ENCODE measurements at places on chromosomes 7 and 10.

- DNase-seq, result no peak
These were observed 398.1 kb upstream of the PRKCQ start for GRCh38 chr10:6978187-6978627.

GRCh38 chr10:57202356-57202755, 841.3 kb upstream of the ZWINT start:
- no peak for DNase-seq

DNA sequence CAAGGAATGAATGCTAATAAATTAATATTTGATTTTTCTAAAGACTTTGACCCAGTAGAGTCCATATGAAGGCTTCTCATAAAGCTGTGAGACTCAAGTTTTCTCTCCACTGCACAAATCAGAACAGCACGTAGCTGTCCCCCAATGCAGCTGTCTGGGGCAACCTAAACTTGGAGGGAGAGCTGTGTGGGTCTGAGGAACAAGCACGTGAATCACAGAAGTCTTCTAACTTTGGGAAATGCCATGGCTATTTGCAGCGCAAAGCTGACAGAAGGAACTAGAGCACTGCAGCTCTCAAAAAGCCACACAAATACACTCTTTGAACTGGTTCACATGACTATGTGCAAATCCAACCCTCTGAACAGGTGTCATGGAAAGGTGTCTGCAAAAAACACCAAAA, 47.9 kb downstream of the COL1A2 start:
- no peak for DNase-seq

- peak; percentile 71 for DNase-seq
These were observed 21.2 kb downstream of the ATP6V1F start for GRCh38 chr7:128883622-128884448.

DNA sequence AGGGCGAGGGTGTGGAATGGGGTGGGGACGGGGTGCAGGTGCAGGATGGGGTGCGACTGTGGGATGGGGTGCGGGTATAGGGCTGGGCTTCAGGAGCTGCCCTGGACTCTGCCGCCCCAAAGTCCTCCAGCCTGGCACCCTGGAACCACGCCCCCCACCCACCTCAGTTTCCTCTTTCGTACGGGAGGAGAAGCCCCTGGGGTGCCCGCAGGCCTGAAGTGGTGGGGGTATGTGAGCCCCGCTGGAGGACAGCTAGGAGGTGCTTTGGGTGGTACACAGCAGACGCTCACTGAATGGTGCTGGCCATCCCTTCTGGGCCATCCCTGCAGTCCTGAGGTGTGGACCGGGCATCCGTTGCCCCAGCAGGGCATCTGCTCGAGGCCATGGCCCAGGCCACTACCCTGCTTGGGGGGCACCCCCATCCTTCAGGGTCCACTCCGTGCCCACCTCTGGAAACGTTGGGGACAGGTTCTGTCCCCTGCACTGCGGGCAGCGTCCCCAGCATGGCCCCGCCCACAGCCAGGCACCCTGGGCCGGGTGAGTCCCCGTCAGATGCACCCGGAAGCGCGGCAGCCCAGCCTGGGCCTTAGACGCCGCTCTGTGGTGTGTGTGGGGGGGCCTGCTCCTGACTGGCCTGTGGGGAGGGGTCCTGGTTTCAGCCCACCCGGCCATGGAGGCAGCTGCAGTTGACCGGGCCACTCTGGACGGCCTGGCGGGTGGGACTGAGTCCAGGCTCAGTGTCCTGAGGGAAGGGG, 41.6 kb downstream of the UNCX start:
- no peak for DNase-seq

GRCh38 chr10:95262763-95263518, 27.9 kb downstream of the PDLIM1 start:
- DNase-seq, result no peak

DNA sequence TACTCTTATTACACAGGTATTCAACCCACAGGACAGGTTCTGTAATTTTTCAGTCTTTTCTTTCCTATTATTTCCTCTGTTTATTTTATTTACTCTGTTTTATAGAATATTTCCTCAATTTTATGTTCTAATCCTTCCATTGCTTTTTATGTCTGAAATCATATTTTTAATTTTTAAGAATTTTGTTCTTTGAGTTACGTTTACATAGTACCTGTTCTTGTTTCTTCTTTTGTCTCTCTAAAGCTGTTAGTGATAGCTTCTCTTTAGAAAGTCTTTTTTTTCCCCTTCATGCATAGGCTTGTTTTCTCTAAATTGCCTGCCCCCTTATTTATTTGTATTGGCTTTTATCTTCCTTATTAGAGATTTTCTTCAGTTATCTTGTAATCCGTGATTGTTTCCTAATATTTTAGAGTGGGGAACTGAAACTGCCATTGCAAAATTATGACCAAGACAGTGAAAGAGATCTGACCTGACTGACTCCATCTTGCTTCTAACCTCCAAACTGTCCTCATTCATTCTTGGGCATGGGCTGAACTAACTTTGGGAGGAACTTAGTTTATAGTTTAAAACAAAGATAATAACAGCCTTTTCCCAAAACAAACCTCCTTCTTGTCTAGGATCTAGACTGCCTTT, 187.6 kb downstream of the PFKFB3 start:
- no peak for DNase-seq

- DNase-seq, result no peak
These were observed 76.4 kb downstream of the CALN1 start for GRCh38 chr7:72335561-72336381.
